ENCODE measurements at places on chromosomes 1 and 21.

GRCh38 chr1:226702957-226703831 is 35.9 kb downstream of the ITPKB start:
- DNase-seq: peak; percentile 84

- DNase-seq: no peak
Observed at GRCh38 chr1:201896951-201897391, 8.3 kb downstream of the SHISA4 start.

- no peak for DNase-seq
Observed at GRCh38 chr1:198072177-198072576, 84.6 kb upstream of the NEK7 start.

DNA sequence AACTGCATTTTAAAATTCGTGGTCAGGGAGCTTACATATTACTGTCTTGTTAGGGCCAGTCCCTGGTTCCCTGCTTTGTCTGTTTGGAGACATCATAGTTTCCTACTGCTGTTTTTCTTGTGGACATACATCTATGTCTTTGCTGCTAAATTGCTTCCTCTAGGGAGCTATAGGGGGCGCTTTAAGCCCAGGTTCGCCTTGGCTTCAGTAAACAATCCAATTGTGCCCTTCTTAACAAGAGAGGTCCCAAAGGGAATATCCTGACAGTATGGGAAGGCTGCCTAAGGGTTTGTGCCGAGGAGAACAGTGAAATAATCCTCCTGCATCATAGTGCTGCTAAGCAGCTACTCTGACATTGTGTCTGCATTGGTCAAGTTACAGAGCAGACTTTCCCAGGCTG is 112.5 kb downstream of the USH2A start:
- DNase-seq: no peak

- DNase-seq: no peak
Observed at GRCh38 chr1:230730977-230731376, 16.2 kb upstream of the CAPN9 start.

DNA sequence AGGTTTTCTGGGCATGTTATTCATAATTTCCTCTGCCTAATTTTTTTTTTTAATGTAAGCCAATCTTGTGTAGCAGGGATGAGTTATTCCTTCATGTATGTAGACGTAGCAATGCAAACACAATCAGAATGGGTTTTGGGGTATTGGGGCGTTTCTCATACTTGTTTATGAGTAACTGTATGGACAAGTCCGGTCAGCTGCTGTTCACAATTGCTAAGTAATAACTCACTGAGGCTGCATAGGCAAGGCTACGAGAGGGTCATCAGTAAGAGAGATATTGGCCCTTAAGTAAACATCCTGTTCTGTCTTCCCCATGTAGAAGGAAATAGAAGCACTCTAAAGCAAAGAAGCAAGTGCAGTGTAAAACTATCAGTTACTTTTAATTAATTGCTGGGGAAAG is 9.5 kb upstream of the TARS2 start:
- DNase-seq: no peak

DNA sequence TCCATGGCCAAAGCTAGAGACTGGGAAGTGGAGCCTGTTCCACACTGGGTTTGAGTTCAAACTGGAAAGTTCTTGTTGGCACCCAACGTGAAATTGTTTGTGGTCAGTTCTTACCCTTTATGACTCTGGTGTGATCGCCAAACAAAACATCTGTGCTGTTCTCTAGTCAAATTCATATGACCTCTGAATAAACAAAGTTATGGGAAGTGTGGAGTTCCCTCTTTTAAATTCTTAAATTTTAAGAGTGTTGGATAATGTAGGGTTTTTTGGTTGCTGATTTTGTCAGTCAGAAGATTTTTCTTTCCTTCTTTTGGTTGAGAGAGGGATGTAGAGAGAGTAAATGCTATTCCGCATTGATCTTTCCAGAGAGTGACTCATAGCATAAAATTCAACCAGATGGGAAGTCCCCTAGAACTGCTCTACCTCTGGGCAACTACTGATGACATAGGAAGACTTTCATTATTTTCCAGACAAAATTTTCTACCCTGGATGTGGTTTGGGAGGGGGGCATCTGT is 36.4 kb downstream of the CHML start:
- no peak for DNase-seq

DNA sequence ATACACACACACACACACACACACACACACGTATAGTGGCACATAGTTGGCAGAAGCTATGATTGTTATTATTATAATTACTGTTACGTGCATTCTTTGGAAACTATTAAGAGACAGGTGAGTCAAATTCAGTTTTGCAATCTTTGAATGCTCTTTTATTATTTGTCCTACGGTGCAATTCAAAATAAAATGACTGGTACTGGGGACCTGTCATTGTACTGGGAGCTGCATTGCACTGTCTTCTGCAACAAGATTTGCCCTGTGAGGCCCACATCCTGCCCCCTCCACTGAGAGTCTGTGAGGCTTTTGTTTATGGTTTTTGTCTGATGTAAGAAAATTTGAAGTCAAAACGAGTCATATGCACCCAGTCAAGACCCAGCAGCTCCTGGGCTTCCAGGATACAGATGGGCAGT is 1.9 kb downstream of the LY9 start:
- DNase-seq: peak; percentile 54

DNA sequence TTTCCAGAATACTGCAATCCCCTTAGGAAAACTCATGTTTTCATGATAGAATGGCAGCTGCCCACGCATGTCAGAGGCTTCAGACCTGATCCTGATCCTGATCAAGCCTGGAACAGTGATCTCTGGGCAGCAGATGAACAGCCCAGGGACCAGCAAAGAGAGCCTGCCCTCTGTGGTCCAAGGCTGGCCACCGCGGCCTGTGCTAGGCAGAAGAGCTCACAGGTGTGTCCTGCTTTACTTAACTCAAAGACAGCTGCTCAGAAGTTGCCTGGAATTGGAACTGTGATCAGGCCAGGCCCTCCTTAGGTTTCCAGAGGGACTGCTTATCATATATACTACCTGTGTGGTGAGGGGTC is 21.2 kb upstream of the BCAR3 start:
- no peak for DNase-seq

DNA sequence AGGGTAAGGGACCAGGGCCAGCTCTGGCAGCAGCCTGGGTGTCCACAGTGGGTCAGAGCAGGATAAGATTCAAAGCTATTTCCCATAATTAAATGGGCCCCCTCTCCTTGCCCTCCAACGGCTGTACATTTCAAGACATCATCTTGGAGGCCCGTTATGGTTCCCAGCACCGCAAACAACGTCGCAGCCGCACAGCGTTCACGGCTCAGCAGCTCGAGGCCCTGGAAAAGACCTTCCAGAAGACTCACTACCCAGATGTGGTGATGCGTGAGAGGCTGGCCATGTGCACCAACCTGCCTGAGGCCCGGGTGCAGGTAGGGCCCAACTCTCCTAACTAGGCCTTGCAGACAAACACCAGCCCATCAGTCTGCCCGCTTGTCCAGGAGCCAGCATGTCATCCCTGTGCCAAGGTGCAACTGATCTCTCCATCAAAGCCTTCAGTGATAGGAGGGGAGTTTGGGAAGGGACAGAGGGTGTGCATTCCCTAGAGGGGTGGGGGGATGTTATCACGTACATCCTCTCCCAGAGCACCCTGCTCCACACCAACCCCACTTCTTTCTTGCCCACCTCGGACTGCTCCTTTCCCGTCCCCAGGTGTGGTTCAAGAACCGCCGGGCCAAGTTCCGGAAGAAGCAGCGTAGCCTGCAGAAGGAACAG is 20.8 kb downstream of the DMBX1 start:
- DNase-seq: no peak

DNA sequence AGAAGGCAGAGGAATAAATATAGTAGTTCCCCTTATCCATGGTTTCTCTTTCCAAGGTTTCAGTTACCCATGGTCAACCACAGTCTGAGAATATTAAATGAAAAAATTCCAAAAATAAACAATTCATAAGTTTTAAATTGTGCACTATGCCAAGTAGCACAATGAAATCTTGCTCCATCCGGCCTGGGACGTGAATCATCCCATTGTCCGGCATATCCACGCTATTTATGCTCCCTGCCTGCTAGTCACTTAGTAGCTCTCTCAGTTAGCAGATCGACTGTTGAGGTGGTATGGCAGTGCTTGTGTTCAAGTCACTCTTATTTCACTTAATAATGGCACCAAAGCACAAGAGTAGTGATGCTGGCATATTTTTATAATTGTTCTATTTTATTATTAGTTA is 58.6 kb upstream of the ARHGAP29 start:
- no peak for DNase-seq

- DNase-seq: peak; percentile 78
Observed at GRCh38 chr1:181089676-181090544, 1.4 kb downstream of the IER5 start.

GRCh38 chr1:200406161-200406797 is 3.6 kb downstream of the ZNF281 start:
- DNase-seq: no peak

- no peak for DNase-seq
Observed at GRCh38 chr1:191279266-191279800, 801.7 kb upstream of the BRINP3 start.

GRCh38 chr21:44773291-44773932 is 28.2 kb downstream of the UBE2G2 start:
- DNase-seq: no peak

DNA sequence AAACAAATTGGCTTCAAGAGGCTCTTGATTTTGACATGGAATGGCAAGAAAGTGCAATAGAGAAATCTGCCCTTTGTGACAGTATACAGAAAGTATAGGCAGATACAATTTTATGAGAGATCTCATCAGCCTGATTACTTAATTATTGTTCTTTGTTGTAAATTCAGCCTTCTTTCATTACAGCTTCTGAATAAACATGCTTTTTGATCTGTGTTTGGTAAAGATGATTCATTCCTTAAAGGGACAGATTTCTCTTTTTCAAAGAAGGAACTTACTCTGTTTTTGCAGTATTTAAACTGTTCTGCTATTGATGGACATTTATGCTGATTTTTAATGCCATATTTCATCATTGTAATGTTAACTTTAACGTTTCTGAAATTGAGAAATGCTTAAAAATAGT is 13.7 kb upstream of the MPC2 start:
- DNase-seq: no peak

GRCh38 chr21:44927259-44927586 is 6.5 kb upstream of the ITGB2 start:
- no peak for DNase-seq

- no peak for DNase-seq
Observed at GRCh38 chr1:88985032-88985431, 7.4 kb downstream of the KYAT3 start.

GRCh38 chr1:188363943-188364342 is 1535.2 kb downstream of the PLA2G4A start:
- no peak for DNase-seq

- peak; percentile 42 for DNase-seq
Observed at GRCh38 chr1:156420205-156421061, 51.4 kb downstream of the RHBG start.

DNA sequence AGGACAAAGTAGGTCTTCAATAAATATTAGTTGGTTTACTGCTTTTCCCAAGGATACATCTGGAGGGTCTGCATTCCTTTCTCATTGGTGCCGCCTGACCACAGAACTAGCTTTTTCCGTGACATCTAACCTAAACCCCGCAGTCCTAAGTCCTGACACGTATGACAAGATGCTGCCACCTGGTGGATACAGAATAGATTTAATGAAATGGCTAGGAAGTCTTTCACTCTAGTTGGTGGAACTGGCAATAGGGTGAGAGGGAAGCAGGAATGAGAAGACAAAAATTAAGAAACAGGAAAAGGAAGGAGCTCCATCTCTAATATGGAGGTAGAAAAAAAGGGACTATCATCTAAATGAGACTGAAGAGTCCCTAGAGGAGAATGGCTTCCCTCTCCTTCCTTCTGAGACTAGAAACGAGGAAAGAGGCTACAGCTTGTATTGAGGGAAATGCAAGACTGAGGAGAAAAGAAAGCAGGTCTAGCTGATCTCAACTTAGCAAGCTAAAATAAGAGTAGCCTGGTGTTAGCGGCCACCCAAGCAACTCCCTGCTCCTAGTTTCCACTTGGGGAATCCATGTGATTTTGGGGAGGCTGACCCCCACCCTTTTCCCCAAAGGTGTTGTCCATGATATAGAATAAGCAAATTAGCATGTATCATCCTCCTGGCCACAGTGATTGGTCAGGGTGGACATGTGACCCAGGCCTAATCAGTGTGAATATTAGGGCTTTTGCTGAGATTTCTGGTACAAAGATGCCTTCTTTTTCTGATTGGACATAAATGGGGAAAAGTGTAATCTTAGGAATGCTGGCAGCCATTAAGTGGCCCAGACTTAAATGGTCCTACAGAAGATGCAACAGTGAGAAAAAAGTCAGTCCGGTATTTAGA is 5.9 kb downstream of the RFX5 start:
- peak; percentile 56 for DNase-seq

GRCh38 chr1:63713041-63713440 is 60.8 kb upstream of the ROR1 start:
- no peak for DNase-seq

DNA sequence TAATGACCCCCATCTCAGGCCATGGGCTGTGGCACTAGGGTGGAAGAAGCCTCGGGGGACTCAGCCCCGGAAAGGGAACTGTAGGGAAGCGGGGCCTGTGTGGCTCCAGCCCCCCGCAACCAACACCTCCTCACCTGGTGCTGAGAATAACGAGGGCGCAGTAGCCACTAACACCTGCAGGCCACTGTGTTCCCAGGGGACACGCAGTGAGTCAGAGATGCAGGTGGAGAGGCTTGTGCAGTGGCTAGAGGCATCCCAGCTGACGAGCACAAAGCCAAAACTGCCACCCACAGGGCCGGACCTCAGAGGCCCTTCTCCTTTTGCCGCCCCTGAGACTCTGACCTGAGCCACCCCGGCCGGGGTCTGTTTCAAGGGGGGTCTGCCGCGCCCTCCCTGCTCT is 33.5 kb upstream of the CCDC27 start:
- DNase-seq: no peak

DNA sequence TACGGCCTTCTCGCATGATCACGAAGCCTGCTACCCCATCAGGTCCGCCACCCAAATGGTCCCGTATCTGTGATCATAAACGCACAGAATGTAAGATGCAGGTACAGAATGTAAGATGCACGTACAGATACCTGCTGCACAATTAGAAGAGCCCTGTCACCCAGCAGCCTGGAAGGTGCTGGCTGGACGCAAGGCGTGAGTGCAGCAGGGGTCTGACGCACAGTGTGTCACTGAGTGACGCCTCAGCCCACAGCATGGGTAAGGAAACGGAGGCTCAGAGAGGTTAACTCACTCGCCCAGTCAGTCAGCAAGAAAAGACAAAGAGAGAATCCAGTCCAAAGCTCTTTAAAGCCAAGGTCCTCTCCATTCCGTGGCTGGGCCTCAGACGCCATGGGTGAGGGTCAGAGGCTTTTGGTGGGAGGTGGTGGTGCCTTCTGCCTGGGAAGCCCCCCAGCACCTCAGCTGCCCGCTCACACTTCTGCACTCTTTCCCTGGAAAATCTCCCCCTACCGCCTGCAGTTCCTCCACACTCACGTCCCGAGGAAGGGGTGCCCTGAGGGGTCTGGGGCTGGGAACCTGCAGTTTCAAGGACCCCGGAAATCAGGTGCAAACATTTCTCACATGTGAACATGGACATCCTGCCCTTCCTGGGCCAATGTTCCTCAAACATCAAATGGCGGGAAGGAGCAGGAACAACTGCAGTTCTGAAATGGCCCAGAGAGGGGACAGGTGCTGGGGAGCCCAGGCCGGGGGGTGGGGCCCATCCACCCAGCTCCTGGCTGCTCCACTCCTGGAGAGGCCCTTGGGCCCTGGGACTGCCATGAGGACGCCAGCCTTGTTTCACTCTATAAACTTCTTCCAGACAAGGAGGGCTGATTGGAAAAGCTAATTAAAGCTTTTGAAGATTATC is 59.4 kb downstream of the SLC66A1 start:
- no peak for DNase-seq

GRCh38 chr1:205578780-205579571 is 52.8 kb downstream of the ELK4 start:
- DNase-seq: no peak

GRCh38 chr1:44636688-44637598 is 37.3 kb downstream of the TMEM53 start:
- no peak for DNase-seq

- no peak for DNase-seq
Observed at GRCh38 chr1:69569576-69570328, 2.0 kb downstream of the LRRC7 start.

All from activated naive CD8-positive, alpha-beta T cell treated with anti-CD3 and anti-CD28 coated beads, Interleukin-2, amount 50 U/mL, for 24 hours (primary cell).